ENCODE measurements at places on chromosomes 13 and 19.

DNA sequence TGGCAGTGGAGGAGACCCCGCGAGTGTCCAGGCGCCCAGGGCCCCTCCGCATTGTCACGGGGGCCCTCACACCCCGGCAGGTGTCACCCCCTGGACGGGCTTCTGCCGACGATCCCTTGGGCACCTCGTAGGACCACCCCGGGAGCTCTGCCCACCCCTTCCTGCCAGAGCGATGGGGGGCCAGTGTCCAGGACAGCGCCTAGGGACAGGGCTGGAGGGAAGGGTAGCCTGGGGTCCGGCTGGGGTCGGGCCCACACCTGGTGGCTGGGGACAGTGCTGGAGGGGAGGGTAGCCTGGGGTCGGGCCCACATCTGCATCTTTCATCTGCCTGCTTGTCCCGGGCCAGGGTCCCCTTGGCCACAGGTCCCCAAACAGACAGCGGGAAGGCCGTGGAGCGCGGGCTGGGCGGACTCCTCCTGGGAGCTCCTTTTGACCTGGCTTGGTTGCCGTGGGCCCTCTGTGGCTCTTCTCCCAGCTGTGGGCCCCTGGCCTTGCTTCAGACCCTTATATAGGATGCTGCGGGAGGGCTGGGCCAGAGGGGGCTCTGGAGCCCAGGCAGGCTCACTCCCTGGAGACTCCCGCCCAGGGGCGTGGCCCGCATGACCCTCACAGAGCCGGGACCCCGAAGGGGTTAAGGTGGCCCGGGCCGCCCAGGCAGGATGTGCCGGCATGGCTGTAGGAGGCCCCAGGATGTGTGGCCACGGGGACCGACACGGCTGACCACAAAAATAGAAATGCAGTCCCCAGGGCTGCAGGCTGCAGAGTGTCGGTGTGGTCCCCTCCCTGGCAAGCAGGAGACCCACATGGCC lies 74.1 kb upstream of the MCF2L start:
- DNase-seq, result no peak

DNA sequence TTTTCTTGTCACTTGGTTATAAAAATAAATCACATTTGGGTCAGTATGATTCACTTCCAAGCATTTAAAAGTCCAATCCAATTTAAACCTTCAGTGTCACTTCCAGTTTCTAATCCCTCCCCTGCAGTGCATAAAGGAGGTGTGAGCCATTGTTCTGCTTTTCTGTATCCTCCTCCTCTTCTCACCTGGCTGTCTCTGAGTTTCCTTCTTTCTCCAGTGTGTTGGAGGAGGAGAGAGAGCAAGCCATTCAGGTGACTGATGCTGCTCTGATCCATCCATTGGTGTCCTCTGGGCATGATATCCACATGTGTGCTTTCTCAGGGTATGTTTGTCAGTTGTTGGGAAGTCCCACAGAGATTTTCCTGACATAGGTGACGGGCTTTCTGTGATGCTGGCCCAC lies 1.2 kb downstream of the NUDT15 start:
- DNase-seq, result no peak

GRCh38 chr13:83281654-83282053 lies 600.6 kb downstream of the SLITRK1 start:
- no peak for DNase-seq

DNA sequence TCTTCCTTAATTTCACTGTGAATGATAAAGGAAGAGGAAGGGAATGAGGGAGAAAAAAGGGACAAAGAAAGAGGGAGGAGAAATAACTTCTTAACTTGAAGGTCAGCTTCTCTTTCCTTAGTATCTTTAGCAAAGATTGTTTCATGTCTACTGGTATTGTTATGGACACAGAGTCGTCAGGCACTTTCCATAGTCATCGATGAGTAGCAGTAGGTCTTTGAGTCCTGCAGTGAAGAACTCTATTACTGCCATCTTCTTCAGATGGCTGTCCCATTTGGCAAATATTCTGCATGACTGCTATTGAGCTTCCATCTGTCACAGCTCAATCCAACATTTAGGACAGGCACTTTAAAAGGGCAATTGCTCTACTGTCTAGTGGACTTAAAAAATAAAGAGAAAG lies 2463.1 kb downstream of the PCDH9 start:
- no peak for DNase-seq

DNA sequence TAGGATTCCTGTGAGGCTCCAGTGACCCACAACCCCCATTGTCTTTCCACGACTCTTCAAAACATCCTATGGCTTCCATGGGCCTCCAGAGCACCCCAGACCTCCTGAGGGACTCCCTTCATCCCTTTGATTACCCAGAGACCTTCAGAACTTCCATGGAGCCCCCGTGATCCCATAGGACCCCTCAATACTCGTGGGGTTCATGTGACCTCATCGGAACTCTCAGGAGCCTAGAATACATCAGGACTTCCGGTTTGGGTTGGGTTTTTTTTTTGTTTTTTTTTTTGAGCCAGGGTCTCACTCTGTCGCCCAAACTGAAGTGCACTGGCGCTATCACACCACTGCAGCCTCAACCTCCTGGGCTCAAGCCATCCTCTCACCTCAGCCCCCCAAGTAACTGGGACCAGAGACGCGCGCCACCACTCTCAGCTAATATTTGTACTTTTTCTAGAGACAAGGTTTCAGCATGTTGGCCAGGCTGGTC lies 774 bp downstream of the ALDH16A1 start:
- DNase-seq, result no peak

GRCh38 chr13:28564030-28564429 lies 69.1 kb upstream of the FLT1 start:
- no peak for DNase-seq

DNA sequence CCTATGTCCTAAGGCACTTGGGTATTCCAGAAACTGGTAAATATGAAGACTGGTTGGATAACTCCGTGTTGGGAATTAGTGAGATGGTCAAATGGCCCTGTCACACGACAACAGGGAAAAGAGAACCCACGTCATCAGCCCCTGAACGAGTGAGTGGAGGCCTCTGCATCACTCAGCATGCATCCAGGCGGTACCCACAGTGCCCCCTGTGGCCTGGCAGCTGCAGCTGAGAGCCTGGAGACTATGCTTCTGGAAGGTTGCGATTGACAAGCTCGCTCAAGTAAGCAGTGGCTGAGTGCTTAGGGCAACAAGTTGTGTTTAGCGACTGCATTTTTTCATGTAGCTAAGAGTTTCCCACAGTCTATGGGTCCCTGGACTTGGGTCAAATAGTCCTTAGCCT lies 55.9 kb downstream of the COL4A2 start:
- no peak for DNase-seq

DNA sequence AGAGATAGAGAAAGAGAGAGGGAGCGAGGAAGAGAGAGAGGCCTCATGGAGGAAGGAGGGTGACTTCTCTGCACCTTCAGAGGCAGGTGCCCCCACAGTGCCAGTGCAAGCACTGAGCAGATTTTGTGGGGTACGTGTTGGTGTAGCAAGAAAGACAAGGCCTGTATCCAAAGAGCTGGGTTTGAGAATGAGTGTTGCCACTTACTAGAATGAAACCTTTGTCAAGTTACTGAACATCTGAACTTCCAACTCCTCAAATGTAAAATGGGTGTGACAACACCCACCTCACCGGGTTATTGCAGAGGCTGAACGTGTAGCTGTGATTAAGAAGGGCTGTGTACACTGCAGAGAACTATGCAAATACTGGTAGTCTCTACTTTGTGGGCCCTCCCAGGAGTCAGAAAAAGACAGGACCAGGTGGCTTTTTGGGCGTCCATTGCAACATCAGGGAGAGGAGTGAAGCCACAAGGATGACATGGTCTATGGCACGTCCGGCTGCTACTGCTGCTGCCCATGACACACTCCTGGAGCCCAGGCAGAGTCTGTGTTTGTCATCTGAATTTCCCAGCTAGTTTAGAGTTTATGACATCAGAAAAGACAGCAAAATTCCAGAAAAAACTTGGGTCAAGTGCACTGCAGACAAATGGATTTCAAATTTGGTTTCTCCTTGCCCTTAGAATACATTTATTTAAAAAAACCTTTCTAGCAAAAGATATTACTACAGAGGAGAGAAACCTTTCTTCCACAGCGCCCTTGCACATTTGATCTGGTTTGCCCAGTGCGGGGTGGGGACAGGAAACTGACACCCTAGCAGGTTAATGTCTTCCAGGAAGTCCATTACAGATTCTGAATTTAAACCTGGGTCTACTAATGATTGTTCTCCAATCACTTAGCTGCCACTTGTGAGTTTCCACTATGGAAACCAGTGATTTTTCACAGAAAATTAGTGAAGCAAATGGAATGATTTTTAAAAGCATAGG lies 54.0 kb upstream of the ATP12A start:
- DNase-seq, result no peak

- no peak for DNase-seq
These were observed 19.6 kb downstream of the CCDC8 start for GRCh38 chr19:46393456-46394401.

DNA sequence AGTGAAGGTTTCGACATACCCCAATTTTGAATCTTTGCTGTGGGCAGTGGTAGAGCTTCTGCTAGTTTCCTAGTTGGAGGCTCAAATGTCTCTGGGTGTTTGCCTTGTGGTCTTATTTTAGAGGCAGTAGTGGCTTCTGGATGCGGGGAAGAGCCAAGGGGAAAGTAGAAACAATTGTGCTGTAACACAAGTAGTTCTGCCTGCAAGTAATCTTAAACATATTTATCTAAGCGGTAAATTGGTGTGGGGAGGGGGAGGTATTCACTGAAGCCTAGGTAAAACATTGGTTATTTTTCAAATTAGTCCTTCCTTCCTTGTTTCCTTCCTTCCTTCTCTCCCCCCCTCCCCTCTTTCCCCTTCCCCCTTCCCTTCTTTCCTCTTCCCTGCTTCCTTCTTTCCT lies at the start of gene PCDH20:
Gene PCDH20 (minus strand): TSS at position 101 of the 400 bp plus-strand sequence. CDS start 691 bp downstream, outside the sequence.
- DNase-seq, result no peak

- no peak for DNase-seq
These were observed 9.5 kb upstream of the NDUFS7 start for GRCh38 chr19:1374250-1374577.

- no peak for DNase-seq
These were observed at the start of the genes COL4A1 and COL4A2 for GRCh38 chr13:110306960-110307766. COL4A1 (minus strand) TSS chr13:110307157; CDS start chr13:110307027, 130 bp downstream. COL4A2 (plus strand) TSS chr13:110307284; CDS start chr13:110307904, 620 bp downstream.

- DNase-seq, result no peak
These were observed 147.1 kb upstream of the IRS2 start for GRCh38 chr13:109933476-109933875.

- no peak for DNase-seq
These were observed 101.9 kb downstream of the PTPRS start for GRCh38 chr19:5238700-5239099.

DNA sequence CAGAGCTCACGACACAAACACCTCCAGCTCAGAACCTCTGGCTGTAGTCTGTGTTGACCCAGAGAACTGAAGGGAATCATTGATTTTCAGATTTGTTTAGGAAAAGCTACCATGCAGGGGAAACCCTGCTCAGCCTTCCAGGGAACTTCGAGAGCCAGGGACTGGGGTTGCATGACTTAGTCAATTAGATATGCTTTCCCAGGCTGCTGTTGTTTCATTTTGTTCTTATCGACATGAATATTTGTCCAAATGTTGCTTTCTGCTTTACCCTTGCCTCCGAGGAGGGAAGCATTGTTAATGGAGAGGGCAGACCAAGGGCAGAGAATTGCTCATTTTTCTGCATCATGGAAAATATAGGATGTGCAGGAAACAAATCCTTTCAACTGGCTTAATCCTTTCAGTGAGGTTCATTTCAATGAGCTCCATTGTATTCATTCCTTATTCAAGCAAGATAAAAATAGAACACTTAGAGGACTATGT lies 82.5 kb downstream of the KLF5 start:
- no peak for DNase-seq

GRCh38 chr19:39111593-39112199 lies 13.9 kb upstream of the PAK4 start:
- DNase-seq, result no peak

GRCh38 chr19:39032063-39032918 lies at the start of gene FBXO27:
FBXO27 (minus strand) TSS chr19:39032549; CDS start chr19:39032227, 322 bp downstream.
- DNase-seq, result no peak

GRCh38 chr13:101623470-101624209 lies 171.2 kb downstream of the ITGBL1 start:
- DNase-seq, result no peak

DNA sequence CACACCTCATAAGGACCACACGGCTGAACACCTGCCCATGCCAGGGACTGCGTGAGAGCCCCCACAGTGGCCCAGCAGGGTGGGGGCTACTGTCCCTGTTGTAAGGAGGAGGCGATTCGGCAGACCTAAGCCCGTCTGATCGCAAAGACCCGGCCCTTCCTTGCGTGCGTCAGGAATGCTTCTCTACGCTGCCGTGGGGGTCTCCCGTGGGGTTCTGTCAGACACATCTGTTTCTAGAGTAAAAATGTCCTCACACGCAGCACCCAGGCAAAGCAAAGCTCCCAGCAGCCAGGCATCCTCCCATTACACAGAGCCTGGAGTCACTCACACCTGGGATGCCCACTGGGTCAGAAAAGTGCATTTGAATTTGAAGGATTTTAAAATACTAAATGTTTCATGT lies 147.7 kb upstream of the SOX1 start:
- DNase-seq, result no peak

DNA sequence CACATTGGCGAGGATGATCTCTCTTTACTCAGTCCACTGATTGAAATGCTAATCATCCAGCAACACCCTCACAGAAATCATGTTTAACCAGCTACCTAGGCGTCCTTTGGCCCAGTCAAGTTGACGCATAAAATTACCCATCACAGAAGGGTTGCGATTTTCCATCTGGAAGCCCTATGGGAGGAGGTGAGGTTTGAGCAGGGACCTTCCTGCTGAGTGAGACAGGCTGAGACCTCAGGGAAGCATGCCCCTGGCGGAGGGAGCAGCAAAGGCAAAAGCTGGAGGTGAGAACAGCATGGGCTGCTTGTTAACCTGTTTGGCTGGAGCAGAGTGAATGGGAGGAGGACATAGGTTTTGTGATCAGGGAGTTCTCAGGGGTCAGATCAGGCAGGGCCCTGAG lies 7.3 kb downstream of the TTC9B start:
- DNase-seq, result no peak

DNA sequence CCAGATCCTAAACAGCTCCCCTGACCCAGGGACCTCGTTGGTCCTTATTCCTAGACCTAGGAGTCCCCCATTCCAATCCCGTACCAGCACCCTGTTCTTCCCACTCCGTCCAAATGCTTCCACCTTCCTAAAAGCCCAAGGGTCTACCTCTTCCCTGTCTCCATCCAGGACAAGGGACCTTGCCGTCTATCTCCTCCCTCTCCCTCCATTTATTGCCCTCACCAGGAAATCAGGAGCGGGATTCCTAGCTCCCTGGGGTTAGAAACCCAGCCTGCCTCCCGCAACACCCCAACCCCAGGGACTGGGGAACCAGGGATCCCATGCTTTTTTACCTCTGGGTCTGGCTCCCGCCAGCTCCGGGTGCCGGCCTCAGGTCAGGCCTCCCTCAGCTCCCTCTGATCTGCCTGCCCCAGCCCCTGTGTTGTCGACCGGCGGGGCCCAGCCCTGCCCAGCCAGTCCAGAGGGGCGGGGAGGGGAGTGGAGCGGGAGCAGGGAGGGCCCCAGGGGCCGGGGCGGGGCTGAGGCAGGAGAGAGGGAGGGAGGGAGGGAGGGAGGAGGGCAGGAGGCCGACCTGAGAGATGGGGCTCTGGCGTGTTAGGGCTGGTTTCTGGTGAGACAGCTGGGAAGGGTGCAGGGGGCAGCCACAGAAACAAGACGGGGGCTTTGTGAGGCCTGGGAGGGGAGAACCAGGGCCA lies at the start of gene B3GNT8:
Gene B3GNT8 (minus strand): TSS at position 423 of the 695 bp plus-strand sequence. CDS start 596 bp downstream, outside the sequence.
- DNase-seq, result no peak

- no peak for DNase-seq
These were observed 381.6 kb downstream of the KLF5 start for GRCh38 chr13:73440296-73440895.
